AG10803 (cell line): ENCODE measurements at places on chromosomes 2 and 18.

- peak; percentile 82 for DNase-seq
These were observed 6.2 kb upstream of the NEU2 start for GRCh38 chr2:233026198-233026813.

- DNase-seq, result no peak
These were observed 11.4 kb downstream of the ARL6IP6 start for GRCh38 chr2:152729844-152730243.

- DNase-seq, result no peak
These were observed 6.8 kb upstream of the SLC1A4 start for GRCh38 chr2:64982311-64982857.

DNA sequence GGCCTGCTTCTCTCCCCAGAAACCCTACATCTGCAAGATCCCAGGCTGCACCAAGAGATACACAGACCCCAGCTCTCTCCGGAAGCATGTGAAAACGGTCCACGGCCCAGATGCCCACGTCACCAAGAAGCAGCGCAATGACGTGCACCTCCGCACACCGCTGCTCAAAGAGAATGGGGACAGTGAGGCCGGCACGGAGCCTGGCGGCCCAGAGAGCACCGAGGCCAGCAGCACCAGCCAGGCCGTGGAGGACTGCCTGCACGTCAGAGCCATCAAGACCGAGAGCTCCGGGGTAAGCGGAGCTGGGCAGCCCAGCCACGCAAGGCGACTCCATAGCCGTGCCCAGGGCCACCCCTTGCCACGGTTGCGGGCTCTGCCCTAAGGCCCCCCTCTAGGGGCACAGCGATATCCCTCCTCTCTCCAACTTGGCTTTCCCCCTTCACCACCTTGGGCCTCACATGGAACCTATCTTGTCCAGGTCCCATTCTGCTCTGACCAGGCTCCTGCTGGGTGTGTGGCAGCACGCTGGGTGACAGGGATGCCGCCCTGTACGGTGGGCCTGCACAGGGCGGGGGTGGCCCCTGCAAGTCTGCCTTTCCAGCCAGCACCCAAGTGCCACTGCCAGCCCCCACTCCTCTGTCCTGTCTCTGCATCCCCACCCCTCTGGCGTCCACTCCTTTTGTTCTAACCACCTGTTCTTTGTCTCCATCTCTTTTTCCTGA, 248.9 kb downstream of the GLI2 start:
- DNase-seq, result no peak

DNA sequence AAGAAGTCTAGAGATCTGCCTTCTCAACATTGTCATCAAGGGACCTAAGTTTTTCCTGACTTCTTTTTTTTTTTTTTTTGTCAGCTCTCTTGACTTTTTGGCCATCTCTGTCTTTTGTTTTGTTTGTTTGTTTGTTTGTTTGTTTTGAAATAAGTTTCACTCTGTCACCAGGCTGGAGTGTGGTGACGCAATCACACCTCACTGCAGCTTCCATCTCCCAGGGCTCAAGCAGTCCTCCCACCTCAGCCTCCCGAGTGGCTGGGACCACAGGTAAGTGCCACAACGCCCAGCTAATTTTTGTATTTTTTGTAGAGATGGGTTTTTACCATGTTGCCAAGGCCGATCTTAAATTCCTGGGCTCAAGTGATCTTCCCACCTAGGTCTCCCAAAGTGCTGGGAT, 5.6 kb upstream of the PUS10 start:
- DNase-seq, result no peak

GRCh38 chr2:133579274-133579673, 11.0 kb upstream of the NCKAP5 start:
- no peak for DNase-seq

DNA sequence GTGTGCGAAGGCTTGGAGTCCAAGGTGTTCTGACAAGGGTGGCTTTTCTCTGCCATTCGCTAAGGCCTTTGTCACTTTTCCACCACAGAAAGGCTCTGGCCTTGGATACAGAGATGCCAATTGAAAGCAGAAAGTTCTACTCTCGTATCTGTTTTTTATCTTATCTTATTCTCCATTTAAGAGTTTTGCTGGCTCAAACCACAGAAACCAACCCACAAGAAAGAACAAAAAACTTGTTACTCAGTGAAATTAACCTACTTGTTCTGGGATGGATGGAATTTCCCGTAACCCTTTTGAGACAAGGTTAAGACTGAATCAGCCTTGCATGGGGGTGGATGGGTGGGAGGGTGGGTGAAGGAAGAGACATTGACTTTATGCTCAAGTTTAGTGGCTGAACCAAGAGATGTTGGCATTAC, 221.7 kb downstream of the CDH20 start:
- DNase-seq, result no peak

GRCh38 chr18:70190529-70190928, 15.0 kb downstream of the RTTN start:
- no peak for DNase-seq

DNA sequence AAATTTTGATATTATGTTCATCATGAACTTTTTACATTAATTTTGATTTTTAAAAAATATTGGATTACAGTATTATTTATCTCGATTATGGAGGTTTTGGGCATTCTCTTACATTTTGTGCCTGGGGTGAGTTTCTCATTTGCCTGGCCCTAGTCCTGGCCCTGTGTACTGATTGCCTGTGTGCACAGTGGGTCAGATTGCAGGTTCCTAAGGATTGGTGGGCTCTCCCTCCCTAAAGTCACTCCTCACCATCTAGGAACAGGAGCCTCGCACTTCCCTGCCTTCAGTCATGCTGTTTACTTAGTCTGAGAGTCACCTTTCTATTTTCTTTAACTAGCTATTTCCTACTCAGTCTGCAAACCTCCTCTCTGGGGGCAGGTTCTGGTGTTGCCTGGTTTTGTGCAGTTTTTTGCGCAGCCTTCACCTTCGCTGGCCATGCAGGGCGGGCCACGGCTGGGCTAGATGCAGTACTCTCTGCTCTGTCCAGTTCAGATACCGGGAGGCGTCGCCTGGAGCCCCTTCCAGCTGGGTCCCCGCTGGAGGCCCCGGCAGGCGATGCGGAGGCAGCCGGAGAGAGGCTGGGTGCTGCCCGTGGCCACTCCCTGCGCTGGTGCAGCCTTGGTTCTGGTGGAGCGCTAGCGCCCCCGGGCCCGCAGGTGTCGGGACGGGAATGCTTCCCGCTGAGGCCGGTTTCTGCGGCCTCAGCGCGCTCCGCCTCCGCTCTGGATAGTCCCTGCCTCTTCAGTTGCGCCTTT, 23.3 kb upstream of the MC5R start:
- peak; percentile 27 for DNase-seq

- peak; percentile 46 for DNase-seq
These were observed 59.4 kb downstream of the ADD2 start for GRCh38 chr2:70708376-70709199.

- peak; percentile 53 for DNase-seq
These were observed 54.8 kb downstream of the SEMA4F start for GRCh38 chr2:74708883-74709282.

DNA sequence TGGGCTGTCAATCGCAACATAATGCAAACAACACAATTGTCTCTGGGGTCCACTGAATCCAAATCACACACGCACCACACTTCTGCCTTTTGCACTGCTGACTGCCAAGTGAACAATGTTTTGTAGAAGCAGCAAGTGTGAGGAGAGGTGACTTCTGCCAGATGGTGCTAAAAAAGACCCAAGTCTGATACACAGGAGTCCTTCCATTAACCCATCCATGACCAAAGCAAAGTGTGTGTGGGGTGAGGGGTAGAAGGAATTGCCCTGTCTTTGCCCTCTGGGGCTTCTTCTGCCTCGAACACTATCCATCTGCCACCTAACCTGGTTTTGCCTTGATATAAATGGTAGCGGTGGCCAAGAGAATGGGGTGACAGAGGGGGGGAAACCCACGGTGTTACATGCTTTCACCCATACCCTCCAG, 50.0 kb downstream of the C2orf42 start:
- no peak for DNase-seq

DNA sequence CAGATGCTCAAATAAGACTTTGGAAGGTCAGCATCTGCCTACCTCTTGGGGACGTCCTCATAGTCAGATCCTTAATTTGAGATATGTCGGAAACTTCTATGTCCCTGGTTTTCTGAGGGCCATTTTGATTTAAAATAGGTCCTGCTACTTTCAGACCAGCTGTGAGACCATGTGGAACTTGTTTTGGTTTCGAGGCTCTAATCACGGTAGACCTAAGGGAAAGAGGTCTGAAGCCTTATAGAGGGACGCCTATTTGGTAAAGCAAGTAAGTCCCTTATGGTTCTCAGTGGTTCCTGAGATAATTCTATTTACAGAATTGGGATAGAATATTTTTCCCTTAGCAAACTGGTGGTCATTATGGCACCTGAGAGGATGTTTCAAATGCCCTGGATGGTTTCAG, 75.1 kb downstream of the RFTN2 start:
- no peak for DNase-seq

- DNase-seq, result no peak
These were observed 11.8 kb downstream of the MAPRE3 start for GRCh38 chr2:26982102-26982742.

DNA sequence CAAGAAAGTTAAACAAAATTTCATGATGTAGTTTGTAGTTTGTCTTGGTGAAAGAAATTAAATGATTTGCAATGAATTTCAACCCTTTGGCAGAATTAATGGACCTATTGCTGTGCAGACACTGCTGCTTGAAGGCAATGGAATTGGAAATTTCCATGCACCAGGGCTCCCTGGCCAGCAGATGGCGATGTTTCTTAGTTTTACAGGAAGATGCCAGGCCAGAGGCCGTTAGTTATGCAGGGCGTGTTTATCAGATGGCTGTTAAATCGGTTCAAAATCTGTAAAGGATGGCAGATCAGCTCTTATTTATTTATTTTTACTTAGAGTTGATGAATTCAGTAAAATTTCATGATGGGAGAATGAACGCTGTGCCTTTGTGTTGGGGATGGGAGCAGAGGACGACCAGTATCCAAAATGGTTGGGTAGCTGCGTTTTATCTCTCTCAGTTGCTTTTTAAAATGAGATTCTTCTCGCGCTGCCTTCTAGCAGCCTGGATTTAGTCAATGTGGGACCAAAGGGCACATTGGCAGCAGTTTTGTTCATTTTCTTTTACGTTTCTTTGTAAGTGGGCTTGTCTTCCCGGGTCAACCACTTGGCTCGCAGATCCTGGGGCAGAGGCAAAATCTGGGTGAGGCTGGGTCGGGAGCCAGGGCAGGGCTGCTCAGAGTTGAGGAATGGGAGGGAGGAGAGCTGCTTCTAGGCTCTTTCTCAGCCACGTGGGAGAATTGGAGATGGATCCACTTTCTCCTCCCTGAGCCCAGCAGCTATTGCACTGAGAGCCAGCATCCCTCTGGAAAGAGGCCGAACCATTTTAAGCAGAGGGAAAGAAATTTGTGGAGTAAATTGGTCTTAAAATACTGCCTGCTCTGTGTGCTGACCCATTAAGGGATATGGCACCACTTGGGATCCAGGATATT, 344.0 kb downstream of the PIK3C3 start:
- DNase-seq, result peak; percentile 73

- DNase-seq, result peak; percentile 91
These were observed 874 bp downstream of the CLIP4 start for GRCh38 chr2:29115797-29116781.

- peak; percentile 64 for DNase-seq
These were observed 253.9 kb downstream of the AGAP1 start for GRCh38 chr2:235747786-235748091.

DNA sequence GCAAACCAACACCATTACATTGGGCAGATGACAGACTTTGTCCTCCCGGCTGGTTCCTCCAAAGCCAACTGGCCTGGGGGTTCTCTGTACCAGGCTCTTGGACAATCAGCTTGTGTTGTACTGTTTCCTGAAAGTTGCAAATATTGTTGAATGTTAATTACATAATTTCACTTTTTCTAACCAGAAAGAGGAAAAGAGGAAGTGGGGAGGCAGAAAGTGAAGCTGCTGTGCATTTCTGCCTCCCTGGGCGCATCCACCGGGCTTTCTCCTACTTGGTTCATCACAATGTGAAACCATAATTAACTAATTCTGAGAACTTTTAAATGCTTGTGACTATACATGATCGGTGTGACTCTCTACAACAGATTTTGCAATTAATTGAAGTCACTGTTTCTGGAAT, 10.1 kb downstream of the TWIST2 start:
- DNase-seq, result no peak

DNA sequence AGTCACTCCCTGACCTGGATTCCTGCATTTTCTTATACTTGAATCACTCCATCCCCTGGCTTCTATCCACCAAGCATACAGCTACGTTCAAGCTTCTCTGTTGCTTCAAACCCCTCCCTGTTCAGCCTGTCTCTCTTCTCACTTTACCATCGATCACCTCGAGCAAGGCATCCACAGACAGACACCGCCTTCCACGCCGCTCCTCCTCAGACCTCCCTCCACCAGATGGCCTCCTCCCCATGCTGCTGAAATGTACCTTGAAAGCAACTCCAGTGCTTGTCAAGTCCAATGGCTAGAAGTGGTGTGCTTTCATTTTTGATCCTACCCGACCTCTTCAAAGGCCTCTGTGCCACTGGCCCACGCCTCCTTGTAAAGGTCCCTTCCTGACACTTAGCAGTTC, 131.3 kb upstream of the ACAA2 start:
- DNase-seq, result no peak

- no peak for DNase-seq
These were observed 22.3 kb downstream of the SULT1C3 start for GRCh38 chr2:108262036-108262435.

GRCh38 chr2:66578054-66578686, 143.2 kb downstream of the MEIS1 start:
- peak; percentile 18 for DNase-seq

DNA sequence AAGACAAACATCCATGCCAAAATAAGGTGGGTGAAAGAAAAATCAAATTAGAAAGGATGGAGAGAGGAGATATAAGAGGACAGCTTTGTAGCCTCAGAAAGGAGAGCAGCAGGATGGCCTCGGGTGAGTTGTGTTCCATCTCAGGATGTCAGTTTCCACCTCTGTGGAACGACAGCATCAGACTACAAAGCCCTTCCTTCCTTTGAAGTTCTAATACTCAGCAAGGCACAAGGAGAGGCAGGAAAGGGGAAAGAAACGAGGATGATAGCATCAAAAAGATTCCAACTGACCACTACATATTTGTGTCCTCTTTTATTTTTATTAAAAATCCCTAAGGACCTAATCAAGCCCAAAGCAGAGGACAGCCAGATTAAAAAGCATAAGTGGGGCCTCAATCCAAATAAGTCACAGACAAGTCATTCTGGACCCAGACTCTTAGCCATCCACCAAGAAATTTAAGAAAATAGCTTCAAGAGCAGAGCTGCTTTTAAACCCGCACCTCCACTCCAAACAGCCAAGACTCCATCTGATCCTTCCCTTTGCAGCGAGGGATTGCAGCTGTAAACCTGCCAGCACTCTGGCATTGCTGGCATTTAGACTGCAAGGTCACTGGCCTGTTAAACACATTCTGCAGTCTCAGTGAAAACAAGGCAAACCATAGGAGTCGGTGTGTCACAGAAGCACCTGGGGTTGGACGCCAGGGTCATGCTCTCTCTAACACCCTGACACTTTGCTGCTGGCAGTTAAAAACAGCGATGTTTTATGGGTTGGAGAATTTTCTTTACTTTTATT, 314.5 kb upstream of the CHAC2 start:
- no peak for DNase-seq
